Renal cortical epithelial cell (primary cell): ENCODE measurements at places on chromosomes 7 and 10. TPM values are rescaled to one million over a fixed set of nuclear protein-coding genes. Genes with fewer than 3 reads are reported as not detected.

Gene HKDC1
- 51.7 and 117 TPM in 2 replicates for total RNA-seq

Gene CFAP70
- total RNA-seq, result 0.52 and 3.7 TPM in 2 replicates

Gene FAM25G
- total RNA-seq, result not detected in 2 replicates

Gene TMEM196
- total RNA-seq, result 0.17 and 1.2 TPM in 2 replicates

Gene HTRA1
- 11.5 and 27.9 TPM in 2 replicates for total RNA-seq

Gene PSMG3
- total RNA-seq, result 12.2 and 41.7 TPM in 2 replicates
